ENCODE measurements at places on chromosomes 7 and 10.
A peak's percentile ranks its signal among the peaks of the same experiment; 100 is the strongest.

GRCh38 chr7:130793855-130794618 lies 60.0 kb upstream of the KLF14 start:
- DNase-seq = peak; percentile 7

DNA sequence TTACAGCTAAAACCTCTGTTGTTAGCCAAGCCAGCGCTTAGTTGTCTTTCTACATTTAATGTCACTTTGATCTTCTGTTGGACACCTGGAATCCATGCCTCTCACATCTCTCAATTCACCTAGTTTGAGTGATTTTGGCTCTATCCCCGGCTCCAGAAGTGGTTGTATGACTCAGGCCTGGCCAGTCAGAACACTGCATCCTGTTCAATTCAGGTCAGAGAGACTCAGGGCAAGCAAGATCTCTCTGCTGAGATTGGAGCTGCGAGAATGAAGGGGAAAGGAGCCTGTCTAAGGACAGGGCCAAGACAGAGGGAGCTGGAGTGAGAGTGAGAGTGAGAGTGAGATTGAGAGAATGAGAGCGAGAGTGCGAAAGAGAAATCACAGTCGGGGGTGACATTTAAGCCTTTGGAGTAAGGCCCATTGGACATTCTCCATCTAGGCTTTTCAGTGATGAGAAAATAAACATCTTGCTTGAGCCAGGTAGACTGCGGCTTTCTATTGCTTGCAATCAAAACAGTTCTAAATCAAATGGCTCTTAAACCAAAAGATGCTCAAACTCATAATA lies 83.3 kb upstream of the DYNC1I1 start:
- no peak for DNase-seq

- DNase-seq = no peak
Observed at GRCh38 chr10:103265717-103266329, 11.1 kb upstream of the INA start.

- DNase-seq = no peak
Observed at GRCh38 chr10:132476146-132477065, 61.2 kb upstream of the INPP5A start.
